ENCODE measurements at places on chromosomes 5 and 9. TPM values are rescaled to one million over a fixed set of nuclear protein-coding genes. Genes with fewer than 3 reads are reported as not detected.

- no peak for DNase-seq
These were observed 11.9 kb downstream of the GNPDA1 start for GRCh38 chr5:142000704-142001484.

- peak; percentile 50 for DNase-seq
These were observed 499.8 kb upstream of the CD180 start for GRCh38 chr5:67696446-67696845.

DNA sequence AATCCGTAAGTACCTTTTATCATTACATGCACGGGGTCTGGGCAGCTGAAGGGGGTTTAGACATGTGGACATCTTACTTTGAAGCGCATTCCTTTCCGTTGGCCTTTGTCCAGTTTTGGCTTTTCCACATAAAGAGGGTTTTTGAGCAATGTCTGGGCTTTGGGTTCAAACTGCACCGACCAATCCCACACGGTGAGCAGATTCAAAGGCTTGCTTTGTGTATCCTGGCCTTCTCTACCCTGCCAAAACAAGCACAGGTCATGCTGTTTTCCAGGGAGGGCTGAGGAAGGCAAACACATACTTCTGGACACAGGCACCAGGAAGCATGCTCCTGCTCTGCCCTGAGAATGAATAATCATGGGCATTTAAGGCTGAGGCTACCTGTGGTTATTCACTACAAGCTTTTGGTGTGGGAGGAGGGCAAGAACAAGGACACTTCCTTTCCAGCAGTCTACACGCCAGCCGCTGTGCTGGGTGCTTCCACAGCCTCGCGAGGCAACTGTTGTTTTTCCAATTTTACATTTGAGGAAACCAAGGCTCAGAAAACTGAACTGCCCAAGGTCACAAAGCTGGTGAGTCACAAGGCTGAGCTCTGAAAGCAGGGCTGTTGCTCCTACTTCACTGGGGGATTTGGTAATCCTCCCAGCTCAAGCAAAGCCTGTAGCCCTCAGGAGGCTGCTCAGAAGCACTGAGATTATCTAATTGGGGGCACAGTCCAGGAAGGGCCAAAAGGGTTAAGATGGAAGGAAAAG is 59.8 kb upstream of the GOLPH3 start:
- peak; percentile 36 for DNase-seq

GRCh38 chr9:38312406-38312805 is 80.1 kb upstream of the ALDH1B1 start:
- no peak for DNase-seq

DNA sequence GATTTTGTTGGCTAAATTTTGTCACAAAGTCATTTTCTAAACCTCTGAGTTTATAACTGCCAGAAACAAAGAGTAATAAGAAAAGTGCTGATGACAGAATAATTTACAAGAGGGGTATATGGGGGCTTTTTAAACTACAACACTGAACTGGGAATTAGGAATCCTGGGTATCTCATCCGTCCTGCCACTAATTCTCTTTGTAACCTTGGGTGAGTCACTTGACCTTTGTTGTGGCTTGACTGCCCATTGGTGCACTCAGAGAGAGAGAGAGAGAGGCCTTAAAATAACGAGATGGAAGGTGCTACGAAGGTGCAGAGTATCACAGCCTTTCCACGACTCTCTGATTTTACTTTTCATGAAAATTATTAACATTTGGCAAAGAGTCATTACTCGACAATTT is 130.3 kb upstream of the CNTLN start:
- DNase-seq: no peak

GRCh38 chr5:30781643-30782042 is 411.8 kb upstream of the CDH6 start:
- DNase-seq: no peak

- DNase-seq: no peak
These were observed 1.2 kb upstream of the RABGAP1 start for GRCh38 chr9:122939601-122940000.

- peak; percentile 63 for DNase-seq
These were observed 226.1 kb downstream of the NR3C1 start for GRCh38 chr5:143177263-143177983.

GRCh38 chr9:38130724-38131123 is 61.7 kb upstream of the SHB start:
- DNase-seq: no peak

GRCh38 chr5:54580997-54581811 is 63.6 kb downstream of the SNX18 start:
- no peak for DNase-seq

Gene CD72
- 1.3 TPM for total RNA-seq

Gene ADAM19
- total RNA-seq: 11.8 TPM

Gene GABRG2
- total RNA-seq: 35.7 TPM

Data from cerebellum (tissue), 4 donors.